Stimulated activated CD8-positive, alpha-beta memory T cell treated with anti-CD3 and anti-CD28 coated beads, Interleukin-4, amount 100 ng/mL, for 1 hour (primary cell): ENCODE measurements at places on chromosomes 2 and 18.

DNA sequence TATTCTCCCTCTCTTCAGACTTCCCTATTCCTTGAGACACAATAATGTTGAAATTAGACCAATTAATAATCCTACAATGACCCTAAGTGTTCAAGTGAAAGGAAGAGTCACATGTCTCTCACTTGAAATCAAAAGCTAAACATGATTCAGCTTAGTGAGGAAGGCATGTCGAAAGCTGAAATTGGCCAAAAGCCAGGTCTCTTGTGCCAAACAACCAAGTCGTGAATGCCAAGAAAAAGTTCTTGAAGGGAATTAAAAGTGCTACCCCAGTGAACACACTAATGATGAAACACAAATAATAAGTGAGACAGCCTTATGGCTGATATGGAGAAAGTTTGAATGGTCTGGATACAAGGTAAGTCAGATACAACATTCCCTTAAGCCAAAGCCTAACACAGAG lies 115.4 kb downstream of the PXDN start:
- no peak for DNase-seq

GRCh38 chr2:97751752-97752151 lies 38.4 kb downstream of the ZAP70 start:
- DNase-seq = no peak

DNA sequence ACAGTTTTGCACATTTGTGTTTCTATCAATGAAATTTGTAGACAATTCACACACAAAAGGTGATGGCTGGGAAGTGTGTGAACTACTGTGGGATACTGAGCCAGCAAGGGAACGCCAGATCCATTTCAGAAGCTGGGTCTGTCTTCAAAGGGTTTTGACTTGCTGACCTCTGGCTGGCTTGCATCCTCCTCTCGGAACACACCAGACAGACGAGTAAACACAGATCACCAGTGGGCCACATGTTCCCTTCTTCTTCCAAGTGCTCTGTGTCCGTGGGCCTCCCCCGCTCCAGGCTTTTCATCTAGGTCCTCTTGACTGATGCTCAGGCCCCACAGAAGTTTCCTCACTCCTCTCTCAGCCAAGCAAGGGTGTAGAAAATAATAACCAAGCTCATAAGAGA lies 122.2 kb upstream of the OSR1 start:
- DNase-seq = no peak

- DNase-seq = no peak
These were observed 84.2 kb upstream of the CD302 start for GRCh38 chr2:159882130-159882745.
